ENCODE measurements at places on chromosomes 5 and 9.
A peak's percentile ranks its signal among the peaks of the same experiment; 100 is the strongest.

- DNase-seq = no peak
Measured at GRCh38 chr9:72102520-72102919, 42.1 kb upstream of the C9orf57 start.

DNA sequence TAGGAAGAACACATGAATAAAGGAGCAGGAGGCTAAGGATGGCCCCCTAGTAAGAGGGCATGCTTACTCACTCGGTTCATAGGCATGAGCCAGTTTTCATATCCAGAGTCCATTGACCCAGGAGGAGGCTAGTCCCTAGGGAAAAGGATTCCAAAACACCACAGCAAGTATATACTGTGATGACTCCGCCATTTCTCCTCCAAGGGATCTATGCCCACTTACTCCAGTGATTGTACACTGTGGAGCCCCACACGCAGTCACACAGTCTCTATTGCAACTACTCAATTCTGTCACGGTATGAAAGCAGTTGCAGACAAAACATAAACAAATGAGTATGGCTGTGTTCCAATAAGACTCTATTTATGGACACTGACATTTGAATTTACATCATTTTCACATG lies 117.7 kb upstream of the ALDH1B1 start:
- no peak for DNase-seq

DNA sequence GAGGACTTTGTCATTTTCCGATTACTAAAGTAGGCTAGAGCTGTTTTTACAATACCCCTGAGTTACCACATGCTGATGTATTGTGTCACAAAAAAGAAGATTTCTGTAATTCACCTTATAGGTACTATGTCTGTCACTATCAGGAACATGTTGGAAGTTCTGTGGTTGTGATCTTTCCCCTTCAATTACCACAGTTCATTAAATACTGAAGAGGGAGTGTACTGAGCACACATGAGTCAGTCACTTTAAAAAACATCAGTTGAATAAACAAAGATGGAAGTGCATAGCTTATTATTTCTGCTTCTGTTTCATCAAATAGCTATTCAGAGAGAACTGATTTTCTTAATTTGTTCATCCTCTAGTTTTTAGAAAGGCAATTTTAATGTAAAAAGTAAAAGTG lies 31.7 kb downstream of the AP3S1 start:
- no peak for DNase-seq

- DNase-seq = no peak
Measured at GRCh38 chr9:2493109-2493508, 128.5 kb upstream of the VLDLR start.

GRCh38 chr9:120934281-120934680 lies 7.7 kb upstream of the TRAF1 start:
- DNase-seq = peak; percentile 45

GRCh38 chr5:7868773-7869473 lies at the start of the genes FASTKD3 and MTRR:
TSS of gene FASTKD3 (minus strand) at chr5:7869031. CDS start at chr5:7868083, 948 bp downstream.
TSS of gene MTRR (plus strand) at chr5:7869148. CDS start at chr5:7870795, 1,647 bp downstream.
- peak; percentile 92 for DNase-seq

- DNase-seq = no peak
Measured at GRCh38 chr9:3908731-3909130, 382.9 kb upstream of the RFX3 start.

- no peak for DNase-seq
Measured at GRCh38 chr5:40258222-40258621, 421.5 kb upstream of the PTGER4 start.

GRCh38 chr5:103908336-103909080 lies 345.9 kb upstream of the NUDT12 start:
- no peak for DNase-seq

- DNase-seq = no peak
Measured at GRCh38 chr9:27622693-27623340, 49.5 kb upstream of the C9orf72 start.

- DNase-seq = no peak
Measured at GRCh38 chr9:133888809-133889491, 103.2 kb downstream of the VAV2 start.

DNA sequence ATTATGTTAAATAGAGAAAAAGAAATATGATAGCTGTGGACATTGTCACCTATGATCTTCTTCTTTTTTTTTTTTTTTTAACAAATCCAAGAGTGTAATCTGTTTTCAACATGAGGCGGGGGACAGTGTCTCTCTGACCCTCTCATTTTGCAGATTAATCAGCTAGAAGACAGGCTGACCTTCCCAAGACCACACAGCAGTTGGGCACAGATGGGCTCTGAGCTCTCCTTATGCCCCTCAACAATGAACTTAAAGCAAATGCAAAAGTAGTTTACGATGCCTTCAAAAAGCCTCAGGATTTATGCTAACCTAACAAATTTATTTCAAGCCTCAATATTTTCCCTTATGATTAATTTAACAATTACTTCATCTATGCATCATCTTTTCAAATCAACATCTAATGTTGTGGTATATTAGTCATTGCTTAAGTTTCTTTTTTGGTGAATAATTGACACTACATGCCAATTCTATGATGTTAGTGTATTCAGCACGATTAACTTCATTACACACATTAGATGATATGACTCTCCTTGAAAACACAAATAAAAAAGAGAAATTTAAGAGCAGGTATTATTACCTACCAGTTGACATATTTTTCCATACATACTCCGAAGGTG lies 7.4 kb downstream of the NFIL3 start:
- no peak for DNase-seq

DNA sequence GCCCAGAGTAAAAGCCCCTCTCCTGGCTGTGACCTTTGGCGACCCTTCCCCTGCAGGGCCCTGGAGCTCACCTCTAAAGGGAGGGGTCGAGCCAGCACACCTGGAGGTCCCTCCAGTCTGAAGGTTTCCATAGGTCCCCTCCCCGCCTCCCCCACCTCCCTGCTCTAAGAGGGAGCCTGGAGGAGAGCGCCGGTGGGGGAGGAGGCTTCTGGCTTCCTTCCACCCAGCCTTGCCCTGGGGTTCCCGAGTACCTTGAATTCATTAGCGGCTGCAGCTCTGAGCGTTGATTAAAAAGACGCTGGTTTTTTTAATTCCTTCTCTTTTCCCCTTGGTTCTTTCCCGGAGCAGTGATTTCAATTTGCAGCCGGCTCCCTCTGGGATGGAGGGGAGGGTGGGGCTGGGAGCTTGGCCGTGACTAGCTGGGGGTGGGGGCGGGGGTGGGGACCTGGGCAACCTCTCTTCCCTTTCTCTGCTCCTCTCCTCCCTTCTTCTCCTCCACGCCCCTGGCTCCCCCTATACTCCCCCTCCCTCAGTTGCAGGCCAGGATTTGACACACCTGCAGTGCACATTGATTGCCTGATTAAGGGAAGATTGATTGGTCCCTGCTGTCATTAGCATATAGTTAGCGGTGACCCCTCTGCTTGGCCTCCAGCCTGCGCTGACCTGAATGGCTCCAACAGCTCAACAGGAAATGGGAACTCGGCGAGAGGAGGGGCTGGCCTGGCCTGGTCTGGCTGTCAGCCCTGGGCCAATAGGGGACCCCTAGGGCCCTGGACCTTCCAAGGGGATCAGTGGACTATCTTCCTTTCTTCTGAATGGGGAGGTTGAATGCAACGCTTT lies 67.5 kb upstream of the RAPGEF1 start:
- no peak for DNase-seq

GRCh38 chr5:82885627-82886389 lies 191.4 kb downstream of the TMEM167A start:
- DNase-seq = no peak

- DNase-seq = no peak
Measured at GRCh38 chr5:5165541-5166002, 25.4 kb downstream of the ADAMTS16 start.

DNA sequence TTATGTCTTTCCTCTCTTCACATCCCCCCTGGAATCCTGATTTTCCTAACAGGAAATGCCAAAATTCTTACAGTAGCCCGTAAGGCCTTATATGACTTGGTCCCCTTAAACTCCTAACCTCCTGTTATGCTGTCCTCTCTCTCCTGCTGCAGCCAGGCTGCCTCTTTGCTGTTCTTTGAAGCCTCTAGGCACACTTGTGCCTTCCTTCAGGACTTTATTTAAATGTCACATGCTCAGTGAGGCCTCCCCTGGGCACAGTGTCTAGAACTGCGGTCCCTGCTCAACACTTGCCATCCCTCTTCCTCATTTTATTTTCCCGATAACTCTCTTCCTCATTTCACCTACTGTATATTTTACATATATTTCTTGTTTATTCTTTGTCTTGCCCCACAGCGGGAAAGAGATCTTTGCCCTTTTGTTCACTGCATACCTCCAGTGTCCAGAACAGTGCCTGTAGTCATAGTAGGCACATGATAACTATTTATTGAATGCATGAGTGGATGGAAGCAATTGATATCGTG lies 5.5 kb upstream of the SHB start:
- no peak for DNase-seq

DNA sequence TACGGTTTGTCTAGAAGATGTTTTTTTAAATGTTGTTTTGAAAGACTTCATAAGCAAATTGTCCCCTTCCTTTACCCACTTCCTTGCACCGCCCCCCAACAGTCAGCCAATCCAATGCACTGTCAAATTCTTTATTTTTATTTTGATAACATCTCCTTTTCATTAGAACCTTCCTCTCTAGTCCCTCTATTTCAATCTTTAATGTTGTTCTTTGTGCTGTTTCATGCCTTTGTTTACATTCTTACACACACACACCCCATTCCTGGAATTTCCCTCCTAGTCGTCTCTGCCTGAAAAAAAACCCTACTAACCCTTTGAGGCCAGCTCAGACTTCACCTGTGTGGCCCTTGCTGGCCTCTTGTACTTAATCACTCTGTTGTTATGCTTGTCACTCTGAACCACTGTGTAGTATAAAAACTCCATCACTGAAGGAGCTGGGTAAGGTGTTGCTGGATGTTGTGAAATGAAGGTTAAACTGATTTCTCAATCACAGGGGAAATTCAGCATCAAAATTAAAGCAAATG lies 133.4 kb downstream of the UGCG start:
- DNase-seq = peak; percentile 52

DNA sequence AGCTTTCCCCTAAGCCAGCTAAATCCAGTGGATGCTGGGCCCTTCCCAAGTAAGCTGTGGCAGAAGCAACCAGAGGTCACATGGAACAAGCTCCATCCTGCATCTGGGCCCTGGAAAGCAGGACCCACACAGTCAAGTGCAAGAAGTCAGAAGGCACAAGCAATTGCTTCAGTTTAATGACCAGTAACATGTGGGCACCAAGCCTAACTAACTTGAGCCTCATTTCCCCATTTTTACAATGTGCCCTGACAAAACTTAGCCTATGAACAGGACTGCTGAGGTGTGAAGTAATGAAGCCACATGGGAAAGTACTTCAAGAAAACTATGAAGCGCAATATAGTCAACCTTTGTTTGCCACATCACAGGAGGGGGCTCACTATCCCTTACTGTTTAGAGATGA lies 90.5 kb downstream of the TLE1 start:
- peak; percentile 45 for DNase-seq

GRCh38 chr9:8769153-8769552 lies 969.6 kb upstream of the DMAC1 start:
- DNase-seq = no peak

GRCh38 chr5:1520791-1521453 lies 2.8 kb downstream of the LPCAT1 start:
- DNase-seq = peak; percentile 1

DNA sequence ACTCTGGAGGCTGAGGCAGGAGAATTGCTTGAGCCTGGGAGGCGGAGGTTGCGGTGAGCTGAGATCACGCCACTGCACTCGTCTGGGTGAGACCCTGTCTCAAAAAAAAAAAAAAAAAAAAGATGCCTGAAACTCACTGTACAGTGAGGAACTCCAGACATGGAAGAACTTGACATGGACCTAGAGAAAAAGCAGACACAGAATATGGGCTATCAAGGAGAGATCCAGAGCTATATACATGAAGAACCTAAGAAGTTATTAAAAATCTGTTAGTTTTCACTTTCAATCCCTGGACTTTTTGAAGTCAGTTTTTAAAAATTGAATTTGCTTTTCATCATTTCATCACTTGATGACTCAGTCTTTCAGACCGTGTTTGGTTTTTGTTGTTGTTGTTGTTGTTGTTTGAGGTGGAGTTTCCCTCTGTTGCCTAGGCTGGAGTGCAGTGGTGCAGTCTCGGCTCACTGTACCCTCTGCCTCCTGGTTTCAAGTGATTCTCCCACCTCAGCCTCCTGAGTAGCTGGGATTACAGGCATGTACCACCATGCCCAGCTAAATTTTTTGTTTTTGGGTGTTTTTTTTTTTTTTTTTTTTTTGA lies 20.3 kb downstream of the PAIP2 start:
- DNase-seq = no peak

DNA sequence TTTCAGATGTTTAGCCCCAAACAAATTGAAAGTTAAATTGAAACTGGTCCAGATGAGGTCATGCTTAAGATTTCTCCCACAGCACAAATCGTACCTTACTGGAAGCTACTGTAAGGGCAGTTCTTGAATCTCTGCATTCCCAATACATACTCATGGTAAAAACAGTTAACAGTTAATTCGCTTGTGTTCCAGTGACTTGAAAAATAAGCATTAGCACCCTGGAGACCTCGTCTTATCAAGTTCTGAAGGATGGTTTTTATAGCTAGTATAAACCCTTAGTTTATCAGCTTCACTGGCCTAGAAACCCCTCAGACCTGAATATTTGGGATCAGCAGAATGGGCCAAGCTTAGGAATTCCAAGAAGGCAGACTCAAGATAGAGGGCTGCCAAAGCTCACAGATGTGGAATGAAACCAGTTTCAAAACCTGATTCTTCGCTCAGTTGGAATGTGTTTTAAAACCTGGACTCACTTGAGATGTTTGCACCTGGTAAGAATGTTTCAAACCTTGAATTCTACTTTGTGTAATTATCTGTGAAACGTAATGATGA lies 103.6 kb downstream of the C9orf152 start:
- no peak for DNase-seq

GRCh38 chr5:59783264-59783663 lies 110.3 kb downstream of the PDE4D start:
- no peak for DNase-seq

DNA sequence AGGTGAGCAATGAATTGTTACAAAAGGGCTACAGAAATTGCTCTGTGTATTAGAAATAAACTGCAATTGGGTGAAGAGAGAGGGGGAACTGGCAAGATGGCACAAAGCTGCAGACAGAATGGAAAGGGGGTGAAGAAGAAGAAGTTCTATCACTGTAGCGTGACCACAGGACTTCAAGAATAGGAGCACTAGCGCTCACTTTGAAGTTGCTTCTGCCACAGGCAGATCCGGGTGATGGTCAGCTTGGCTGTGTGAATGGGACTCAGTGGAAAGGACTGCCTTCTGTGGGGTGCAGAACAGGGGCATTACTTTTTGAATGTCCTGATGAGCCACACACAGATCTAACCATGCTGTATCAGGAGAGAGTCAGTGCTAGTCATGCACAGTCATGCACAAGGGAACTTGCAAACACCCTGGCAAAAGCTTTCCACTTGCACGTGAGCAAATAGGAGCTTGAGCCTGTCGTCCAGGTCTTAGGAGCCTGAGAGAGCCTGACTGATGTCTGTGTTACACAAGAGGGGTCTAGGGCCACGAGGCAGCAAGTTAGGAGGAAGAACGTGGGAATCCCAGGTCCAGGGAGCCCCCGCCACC lies 16.3 kb downstream of the IL5 start:
- no peak for DNase-seq

- no peak for DNase-seq
Measured at GRCh38 chr9:14277244-14277643, 36.7 kb downstream of the NFIB start.
